Upper lobe of right lung (tissue), 1 donor: ENCODE measurements at places on chromosomes 5 and 9. TPM values are rescaled to one million over a fixed set of nuclear protein-coding genes. Genes with fewer than 3 reads are reported as not detected.

DNA sequence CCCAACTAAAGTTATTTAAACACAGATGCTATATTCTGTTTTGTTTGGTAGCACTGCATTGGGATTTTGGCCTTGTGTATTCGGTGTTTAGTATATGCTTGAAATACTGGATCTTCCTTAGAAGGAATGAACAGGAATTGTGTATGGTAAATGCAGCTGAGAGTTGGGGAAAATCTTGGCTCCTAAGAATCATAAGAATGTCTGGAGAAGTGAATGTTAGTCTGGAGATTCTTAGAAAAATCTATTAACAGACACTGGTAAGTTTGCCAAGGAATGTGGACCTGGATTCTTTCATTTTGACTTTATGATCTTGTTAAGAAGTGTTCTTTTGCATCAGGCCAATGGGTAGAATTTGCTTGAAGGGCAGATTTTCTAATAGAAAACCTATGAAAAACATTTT lies 38.9 kb downstream of the SNX30 start:
- DNase-seq, result no peak

- DNase-seq, result no peak
Measured at GRCh38 chr5:73205305-73205704, 32.3 kb downstream of the TMEM174 start.

Gene FOXI1
- total RNA-seq, result not detected

- no peak for DNase-seq
Measured at GRCh38 chr5:148314187-148314586, 2.0 kb downstream of the SPINK7 start.

DNA sequence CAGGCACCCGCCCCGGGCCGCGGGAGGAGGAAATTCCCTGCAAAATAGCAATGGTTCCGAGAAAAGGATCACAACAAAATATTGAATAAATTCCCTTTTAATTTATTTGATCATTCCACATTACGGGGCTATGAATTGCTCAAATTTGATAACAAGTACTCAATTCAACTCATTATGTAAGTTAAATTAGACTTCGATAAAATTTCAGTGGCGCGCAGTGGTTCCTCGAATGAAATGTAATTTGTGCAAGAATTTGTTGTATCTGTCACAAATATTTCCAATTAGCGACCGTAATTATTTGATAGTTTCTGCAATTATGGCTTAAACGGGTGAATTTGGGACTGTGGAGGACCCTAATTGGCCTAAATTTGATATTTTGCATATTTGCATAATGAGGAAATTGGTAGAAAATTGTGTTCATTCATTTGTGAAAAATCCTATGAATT lies 76.0 kb upstream of the TBCA start:
- no peak for DNase-seq

DNA sequence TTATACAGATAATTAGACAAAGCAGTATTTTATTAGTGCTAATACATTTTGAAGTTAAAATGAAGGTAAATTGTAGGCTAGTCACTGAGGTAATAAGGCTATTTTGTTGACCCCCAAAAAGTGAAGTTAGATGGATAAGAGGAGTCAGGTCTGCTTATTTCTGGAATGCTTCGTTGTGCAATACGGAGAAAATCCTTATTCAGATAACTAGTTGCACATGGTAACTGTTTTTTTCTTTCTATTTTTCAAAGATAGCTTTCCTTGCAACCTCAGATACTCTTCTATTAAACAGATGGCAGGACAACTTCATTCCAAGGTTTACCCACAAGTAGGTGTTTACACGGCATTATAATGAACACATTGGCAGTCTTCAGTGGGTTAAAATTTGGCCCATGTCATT lies 101.1 kb downstream of the TMEM174 start:
- no peak for DNase-seq

Gene PCDHGB2
- 3.8 TPM for total RNA-seq

DNA sequence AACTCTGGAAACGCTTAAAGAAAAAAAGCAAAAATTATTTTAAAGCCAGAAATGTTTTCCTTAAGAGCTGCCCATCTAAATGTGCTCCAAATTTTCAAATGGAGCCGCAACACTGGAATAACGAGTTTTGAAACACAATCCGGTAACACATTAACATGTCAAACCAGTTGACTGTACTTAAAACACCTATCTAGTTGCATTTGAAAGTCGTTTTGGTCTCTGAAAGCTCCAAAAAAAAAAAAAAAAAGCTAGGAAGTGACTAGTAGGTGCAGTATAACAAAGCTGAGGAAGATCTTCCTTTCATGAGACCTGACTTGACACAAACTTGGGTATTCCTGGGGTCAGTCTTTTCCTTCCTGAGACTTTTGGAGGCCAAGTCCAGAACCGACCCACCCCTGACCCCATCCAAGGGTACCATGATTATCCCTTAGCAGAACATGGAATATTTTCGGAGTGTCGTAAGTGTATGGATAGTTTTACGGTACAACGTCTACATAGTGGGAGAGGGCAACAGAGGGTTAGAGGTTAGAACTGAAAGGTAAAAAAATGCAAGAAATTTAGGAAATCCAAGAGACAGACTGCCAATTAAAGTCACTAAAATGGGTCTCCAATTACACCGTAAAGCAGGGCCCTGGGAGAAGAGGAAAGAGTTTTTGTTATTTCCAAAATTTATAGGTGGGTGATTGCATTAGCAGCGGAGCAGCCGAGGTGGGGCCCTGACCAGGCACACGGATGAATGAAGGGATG lies 812 bp downstream of the CETN3 start:
- no peak for DNase-seq
